Regular cardiac myocyte (primary cell): ENCODE measurements at places on chromosomes 7 and 10. TPM values are rescaled to one million over a fixed set of nuclear protein-coding genes. Genes with fewer than 3 reads are reported as not detected.

Gene STK31
- total RNA-seq = under 0.01 TPM in 2 replicates

Gene POMZP3
- total RNA-seq = 0.56 and 5.2 TPM in 2 replicates

Gene CDK14
- 39.7 and 46.8 TPM in 2 replicates for total RNA-seq

Gene AKR1C2
- 11.0 and 73.6 TPM in 2 replicates for total RNA-seq

Gene GTPBP4
- 38.6 and 65.2 TPM in 2 replicates for total RNA-seq

Gene PIP
- 0.38 TPM in 1 of 2 replicates, not detected in the other for total RNA-seq

Gene PAPSS2
- total RNA-seq = 178 and 229 TPM in 2 replicates

Gene NKX2-3
- not detected in 2 replicates for total RNA-seq

Gene TRIL
- 0.19 and 0.56 TPM in 2 replicates for total RNA-seq

Gene ZNF438
- 1.3 and 2.3 TPM in 2 replicates for total RNA-seq

Gene TMEM236
- total RNA-seq = under 0.01 TPM in 2 replicates

Gene CTAGE6
- 0.58 and 2.3 TPM in 2 replicates for total RNA-seq

Gene CYTH3
- 28.2 and 40.3 TPM in 2 replicates for total RNA-seq

Gene CCL26
- total RNA-seq = 2.9 and 12.1 TPM in 2 replicates

Gene LDB3
- total RNA-seq = under 0.01 TPM in 1 of 2 replicates, not detected in the other

Gene PHKG1
- total RNA-seq = 1.4 TPM in 1 of 2 replicates, not detected in the other

Gene ASIC3
- under 0.01 and 0.19 TPM in 2 replicates for total RNA-seq

Gene SRRM3
- total RNA-seq = 0.38 and 0.56 TPM in 2 replicates

Gene CROT
- total RNA-seq = 10.5 and 23.7 TPM in 2 replicates

Gene INMT
- 6.9 and 89.9 TPM in 2 replicates for total RNA-seq

Gene TMEM176B
- total RNA-seq = not detected in 2 replicates

Gene PIK3AP1
- total RNA-seq = 0.85 TPM in 1 of 2 replicates, not detected in the other

Gene AZGP1
- not detected in 2 replicates for total RNA-seq

Gene IL2RA
- total RNA-seq = not detected in 2 replicates

Gene ZNF736
- 10.7 and 13.0 TPM in 2 replicates for total RNA-seq

Gene CUZD1
- total RNA-seq = 0.28 and 0.38 TPM in 2 replicates

Gene TUBAL3
- under 0.01 TPM in 1 of 2 replicates, not detected in the other for total RNA-seq

Gene CTAGE8
- 0.19 TPM in 1 of 2 replicates, not detected in the other for total RNA-seq

Gene CSGALNACT2
- 41.2 and 44.0 TPM in 2 replicates for total RNA-seq

Gene CARD11
- 0.28 and 0.38 TPM in 2 replicates for total RNA-seq

Gene VWDE
- total RNA-seq = 0.19 TPM in 1 of 2 replicates, not detected in the other
